ENCODE measurements at places on chromosomes 4 and X. TPM values are rescaled to one million over a fixed set of nuclear protein-coding genes. Genes with fewer than 3 reads are reported as not detected.

DNA sequence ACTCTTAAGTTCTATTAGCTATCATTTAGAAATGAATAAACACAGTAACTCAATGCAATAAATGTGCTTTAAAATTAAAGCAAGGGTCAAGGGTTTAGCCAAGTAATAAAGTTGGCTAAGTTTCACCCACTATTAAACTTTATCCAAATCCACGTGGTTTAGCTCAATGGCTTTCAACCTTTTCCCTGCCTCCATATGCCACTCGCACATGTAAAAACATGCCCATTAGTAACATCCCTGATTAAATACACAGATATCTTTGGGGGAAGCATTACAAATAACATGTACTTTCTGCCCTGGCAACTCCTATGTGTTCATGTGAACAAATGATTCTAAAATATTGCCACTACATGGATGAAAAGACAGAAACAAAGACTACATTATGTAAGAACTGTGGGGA is 130.8 kb downstream of the ZAR1 start:
- DNase-seq: no peak

DNA sequence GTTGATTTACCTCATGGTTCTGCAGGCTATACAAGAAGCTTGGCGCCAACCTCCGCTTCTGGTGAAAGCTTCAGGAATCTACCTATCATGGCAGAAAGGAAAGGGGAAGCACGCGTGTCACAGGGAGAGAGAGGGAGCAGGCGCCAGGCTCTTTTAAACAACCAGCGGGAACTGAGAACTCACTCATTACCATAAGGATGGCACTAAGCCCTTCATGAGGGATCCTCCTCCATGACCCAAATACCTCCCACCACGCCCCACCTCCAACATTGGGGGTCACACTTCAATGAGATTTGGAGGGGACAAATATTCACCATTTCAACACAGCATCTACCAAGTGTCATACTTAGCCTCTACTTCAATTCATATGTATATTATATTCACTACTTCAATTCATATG is 18.8 kb upstream of the TBC1D8B start:
- no peak for DNase-seq

- DNase-seq: no peak
Measured at GRCh38 chr4:117010671-117011070, 74.7 kb downstream of the TRAM1L1 start.

ERAS gene
- not detected for total RNA-seq

GRCh38 chr4:139692309-139693012 is 26.8 kb downstream of the MGST2 start:
- no peak for DNase-seq

C4orf46 gene
- total RNA-seq: 4.3 TPM

DNA sequence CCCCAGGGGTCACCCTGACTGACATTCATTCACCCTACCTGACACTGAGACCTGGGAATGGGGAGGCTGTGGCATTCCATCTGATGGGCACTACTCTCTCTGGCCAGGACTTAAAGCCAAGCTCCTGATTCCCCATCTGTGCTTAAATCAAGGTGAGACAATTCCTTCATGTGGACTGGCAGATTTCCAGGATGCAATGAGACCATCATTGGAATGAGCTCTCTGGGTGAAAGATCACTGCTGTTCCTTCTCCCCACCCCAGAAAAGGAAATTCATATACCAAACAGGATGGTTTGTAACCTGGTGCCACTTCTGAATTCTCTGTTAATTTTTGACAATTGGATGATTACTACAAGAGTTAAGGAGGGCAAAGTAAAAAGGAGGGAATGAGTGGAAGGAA is 354.8 kb downstream of the MID1IP1 start:
- DNase-seq: no peak

GRCh38 chr4:7375427-7375826 is 59.3 kb downstream of the PSAPL1 start:
- DNase-seq: no peak

DNA sequence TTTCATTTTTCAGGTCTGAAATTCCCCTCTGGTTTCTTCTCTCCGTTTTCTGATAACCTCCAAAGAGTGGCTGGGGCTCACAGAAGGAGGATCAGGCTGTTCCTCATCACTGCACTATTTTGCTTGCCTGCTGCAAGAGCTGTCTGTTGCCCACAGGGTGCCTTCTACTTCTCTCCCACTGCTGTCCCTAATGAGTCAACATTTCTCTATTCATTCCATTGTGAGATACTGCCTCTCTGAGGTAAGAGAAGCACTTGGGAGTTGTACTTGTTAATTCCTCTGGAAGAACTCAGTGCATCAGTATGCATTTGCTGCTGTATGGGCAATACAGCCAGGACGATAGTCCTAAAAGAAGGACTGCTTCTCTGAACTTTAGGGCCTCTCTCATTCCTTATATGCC is 34.8 kb downstream of the CT47B1 start:
- no peak for DNase-seq

ETDA gene
- not detected for total RNA-seq

DNA sequence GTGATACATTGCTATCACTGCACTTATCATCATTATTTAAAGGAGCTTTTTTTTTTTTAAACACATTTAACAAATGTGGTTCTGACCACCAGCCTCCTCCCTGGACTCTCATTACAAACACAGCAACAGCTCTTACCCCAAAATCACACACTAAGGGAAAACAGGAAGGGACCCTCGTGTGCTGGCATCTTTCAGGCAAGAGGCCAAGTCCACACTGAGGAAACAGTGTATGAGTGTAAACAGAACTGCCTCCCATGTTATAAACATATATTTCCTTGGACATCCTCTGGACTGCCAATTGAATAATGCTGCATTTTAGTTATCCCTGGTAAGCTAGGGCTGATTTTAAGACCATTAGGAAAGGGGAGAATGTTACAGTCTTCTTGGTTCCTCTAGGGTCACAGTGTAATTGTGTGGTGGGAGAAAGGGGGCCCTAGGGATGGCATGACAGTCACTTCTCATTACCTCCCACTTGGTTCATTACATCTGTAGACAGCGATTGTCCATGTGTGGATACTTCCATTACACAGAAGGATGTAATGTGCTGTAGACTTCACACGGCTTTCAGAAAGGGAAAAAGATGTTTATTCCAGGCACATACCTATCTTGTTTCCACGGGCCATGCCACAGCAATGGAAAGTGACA is 244.6 kb upstream of the TET2 start:
- no peak for DNase-seq

GRCh38 chrX:75156531-75156945 is 455 bp upstream of the ABCB7 start:
- no peak for DNase-seq

SATL1 gene
- total RNA-seq: not detected

DUSP21 gene
- total RNA-seq: not detected

Measured in naive thymus-derived CD8-positive, alpha-beta T cell (primary cell).